Activated CD4-positive, alpha-beta T cell treated with anti-CD3 and anti-CD28 coated beads, Interleukin-2, Interleukin-6, amounts not matched to agents 100 ng/mL and 50 ng/mL, durations not matched to agents 16 hours and 8 hours (primary cell): ENCODE measurements at places on chromosomes 13 and 19.

- no peak for DNase-seq
Observed at GRCh38 chr19:17243211-17243829, 2.4 kb downstream of the NR2F6 start.

GRCh38 chr19:38351865-38352395 lies 16.3 kb downstream of the CATSPERG start:
- DNase-seq = no peak

DNA sequence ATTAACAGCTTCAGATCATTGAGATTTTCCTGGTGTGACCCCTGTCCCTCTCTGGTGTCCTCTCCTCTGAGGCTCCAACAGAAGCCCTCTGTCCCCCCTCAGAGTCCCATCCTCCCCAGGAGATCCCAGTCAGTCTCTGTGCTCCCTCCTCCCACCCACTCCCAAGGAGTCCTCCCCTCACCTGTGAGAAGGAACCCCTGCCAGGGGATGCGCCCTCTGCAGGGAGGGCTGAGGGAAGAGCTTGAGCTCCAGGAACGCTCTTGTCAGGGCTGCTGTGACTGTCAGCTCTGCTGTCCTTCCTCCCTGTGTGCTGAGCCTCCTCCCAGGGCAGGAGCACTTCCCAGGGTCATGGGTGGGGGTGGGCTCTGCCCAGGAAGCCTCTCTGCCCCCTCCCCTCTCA lies 33.2 kb downstream of the CEACAM8 start:
- DNase-seq = no peak

- no peak for DNase-seq
Observed at GRCh38 chr19:35822579-35822978, 9.9 kb upstream of the PRODH2 start.

DNA sequence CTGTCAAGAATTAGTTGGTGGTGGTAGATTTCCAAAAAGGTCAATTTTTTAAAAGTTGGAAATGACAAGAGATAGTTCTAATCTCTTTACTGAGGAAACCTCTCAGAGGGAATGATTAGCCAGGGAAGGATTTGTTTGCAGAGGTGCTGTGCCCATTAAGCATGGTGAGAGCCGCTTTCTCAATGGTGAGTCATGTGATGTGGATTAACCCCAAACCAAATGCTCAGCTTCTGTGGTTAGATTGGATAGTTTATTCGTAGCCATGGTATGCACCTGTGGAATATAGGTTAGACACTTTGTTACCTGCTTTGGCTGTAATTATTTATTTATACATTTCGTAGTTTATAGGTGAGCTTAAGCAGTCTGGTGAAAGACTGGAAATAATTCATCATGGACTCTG lies 7.1 kb downstream of the HNRNPM start:
- DNase-seq = peak; percentile 32

- DNase-seq = no peak
Observed at GRCh38 chr19:670609-671075, 5.5 kb upstream of the FSTL3 start.

DNA sequence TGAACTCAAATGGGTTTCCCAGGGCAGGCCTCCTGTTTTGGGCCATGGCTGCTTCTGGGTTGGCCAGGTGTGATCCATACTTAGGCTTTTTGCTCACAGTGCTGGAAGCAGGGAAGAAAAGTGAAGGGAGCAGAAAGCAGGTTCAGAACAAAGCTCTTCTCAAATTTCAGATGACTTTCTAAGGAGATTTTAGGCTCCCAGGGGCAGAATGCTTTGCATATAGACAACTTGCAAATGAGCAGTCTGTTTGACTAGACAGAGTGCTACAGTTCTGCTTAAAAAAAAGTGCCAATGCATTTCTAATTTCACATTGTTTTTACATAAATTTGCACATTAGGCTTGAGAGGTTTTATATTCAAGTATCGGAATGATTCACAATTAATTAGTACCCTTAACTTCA lies 2.6 kb upstream of the SLC10A2 start:
- DNase-seq = no peak

GRCh38 chr19:49474542-49474924 lies 518 bp downstream of the FLT3LG start:
- DNase-seq = no peak

- no peak for DNase-seq
Observed at GRCh38 chr19:41688098-41688497, at the start of gene CEACAM7. TSS of gene CEACAM7 (minus strand) at chr19:41688270. CDS start at chr19:41688165, 105 bp downstream.

- DNase-seq = no peak
Observed at GRCh38 chr19:51333836-51334460, 8.0 kb downstream of the VSIG10L start.

- DNase-seq = no peak
Observed at GRCh38 chr19:40257096-40257517, 28.0 kb downstream of the AKT2 start.

DNA sequence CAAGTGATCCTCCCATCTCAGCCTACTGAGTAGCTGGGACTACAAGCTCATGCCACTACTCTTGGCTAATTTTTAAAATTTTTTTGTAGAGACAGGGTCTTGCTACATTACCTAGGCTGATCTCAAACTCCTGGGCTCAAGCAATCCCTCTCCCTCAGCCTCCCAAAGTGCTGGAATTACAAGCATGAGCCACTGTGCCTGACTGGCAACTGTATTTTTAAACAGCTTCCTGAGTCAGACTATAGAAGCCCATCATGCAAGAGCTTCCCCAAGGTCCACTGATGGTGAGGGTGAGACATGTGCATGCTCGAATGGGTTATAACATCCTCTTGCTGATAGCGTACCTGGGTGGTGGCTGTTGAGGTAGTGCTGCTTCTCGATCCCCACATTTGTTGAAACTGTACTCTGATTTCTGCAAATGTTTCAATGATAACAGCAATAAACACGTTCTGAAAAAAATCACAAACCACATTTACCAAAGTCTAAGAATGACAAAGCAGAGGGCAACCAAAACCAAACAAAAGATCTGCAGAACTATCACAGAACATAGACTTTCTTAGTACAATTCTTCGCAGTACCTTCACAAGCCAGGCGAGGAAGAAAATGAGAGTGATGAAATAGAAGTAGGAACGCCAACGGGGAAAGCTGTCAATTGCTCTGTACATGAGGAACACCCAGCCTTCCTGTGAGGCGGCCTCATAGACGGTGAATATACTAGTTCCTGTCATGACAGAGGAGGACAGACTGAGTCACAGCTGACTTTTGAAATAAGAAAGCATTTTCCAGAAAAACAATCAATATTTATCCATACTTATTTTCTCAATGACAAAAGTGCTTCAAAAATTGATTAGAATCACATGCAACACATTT lies 124.4 kb downstream of the NALCN start:
- DNase-seq = peak; percentile 13

DNA sequence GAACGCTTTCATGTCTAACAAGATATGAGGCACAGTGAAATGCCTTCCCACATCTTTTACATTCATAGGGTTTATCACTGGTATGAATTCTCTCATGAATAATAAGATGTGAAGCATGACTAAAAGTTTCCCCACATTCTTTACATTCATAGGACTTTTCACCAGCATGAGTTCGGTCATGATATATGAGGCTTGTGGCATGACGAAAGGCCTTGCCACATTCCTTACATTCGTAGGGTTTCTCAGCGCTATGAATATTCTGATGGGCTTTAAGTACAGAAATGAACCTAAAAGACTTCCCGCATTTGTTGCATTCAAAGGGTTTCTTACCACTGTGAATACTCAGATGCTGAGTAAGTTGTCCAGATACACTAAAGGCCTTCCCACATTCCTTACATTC lies 21.3 kb downstream of the ZNF607 start:
- no peak for DNase-seq

- DNase-seq = no peak
Observed at GRCh38 chr13:106683179-106683578, 115.2 kb upstream of the ARGLU1 start.

DNA sequence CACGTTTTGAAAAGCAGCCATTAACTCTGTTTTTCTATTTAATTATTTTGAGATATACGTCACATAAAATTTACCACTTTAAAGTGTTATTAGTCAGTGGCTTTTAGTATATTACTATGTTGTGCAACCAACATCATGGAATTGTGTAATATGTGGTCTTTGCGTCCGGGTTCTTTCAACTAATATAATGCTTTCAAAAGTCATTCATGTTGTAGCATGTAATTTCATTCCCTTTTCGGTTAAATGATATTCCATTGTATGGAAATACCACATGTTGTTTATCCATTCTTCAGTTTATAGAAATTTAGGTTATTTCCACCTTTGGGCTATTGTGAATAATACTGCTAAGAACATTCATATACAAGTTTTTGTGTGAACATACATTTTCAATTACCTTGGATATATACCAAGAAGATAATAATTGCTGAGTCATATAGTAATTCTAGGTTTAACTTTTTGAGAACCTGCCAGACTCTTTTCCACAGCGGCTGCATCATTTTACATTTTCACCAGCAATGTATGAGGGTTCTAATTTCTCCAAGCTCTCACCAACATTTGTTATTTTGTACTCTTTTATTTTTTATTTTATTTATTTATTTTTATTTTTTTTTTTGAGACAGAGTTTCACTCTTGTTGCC lies 28.1 kb upstream of the CLDN10 start:
- no peak for DNase-seq

DNA sequence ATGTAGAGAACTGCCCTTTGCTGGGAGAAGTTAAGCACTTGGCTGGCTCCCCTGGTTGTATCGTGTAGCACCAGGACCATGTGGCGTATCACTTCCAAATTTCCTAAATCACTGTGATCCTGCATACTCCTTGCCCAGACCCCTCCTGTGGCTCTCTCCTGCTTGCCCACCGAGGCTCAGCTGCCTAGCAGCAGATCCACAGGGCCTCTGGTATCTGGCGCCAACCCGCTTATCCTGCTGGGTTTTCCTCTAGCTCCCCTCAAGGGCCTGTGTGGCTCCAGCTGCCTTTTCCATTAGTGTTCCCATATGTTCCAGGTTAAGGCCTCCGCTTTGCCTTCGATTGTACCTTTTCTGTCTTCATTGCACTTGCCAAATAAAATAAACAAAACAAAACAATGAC lies 16.5 kb downstream of the LRCH1 start:
- DNase-seq = no peak

DNA sequence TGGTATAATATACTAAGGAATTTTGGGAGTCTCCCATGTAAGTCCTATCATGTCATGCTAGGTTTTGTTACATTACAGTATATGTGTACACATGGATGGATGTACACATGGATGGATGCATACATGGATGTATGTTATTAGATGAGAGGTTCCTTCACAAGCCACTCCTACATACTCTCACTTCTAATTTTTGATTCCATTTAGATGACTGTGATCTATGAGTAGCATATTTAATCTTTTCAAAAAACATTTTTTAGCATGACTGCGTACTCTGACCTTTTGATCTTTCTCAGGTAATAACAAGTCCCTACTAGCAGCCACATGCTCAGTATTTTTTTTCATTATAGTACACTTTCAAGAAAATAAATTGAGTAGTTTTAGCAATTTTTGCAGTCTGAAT lies 441.8 kb downstream of the SLITRK1 start:
- DNase-seq = no peak

- no peak for DNase-seq
Observed at GRCh38 chr19:40836754-40837429, 13.4 kb downstream of the CYP2A6 start.

DNA sequence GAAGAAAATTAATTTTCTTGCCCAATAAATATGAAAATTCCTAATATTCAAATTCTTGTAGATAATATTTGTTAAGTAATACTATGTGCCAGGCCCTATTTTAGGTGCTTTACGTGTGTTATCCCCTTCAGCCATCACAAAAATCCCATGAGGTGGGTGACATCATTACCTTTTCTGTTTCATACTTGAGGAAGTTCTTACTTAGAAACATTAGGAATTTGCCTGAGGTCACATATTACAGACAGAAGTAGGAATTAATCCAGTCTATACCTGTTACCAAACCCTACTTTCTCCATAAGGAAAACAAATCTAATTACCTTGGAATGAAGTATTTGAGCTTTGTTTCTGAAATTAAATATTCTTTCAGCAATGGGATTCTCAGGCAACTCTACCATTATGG lies 336.1 kb downstream of the GPC6 start:
- DNase-seq = no peak

DNA sequence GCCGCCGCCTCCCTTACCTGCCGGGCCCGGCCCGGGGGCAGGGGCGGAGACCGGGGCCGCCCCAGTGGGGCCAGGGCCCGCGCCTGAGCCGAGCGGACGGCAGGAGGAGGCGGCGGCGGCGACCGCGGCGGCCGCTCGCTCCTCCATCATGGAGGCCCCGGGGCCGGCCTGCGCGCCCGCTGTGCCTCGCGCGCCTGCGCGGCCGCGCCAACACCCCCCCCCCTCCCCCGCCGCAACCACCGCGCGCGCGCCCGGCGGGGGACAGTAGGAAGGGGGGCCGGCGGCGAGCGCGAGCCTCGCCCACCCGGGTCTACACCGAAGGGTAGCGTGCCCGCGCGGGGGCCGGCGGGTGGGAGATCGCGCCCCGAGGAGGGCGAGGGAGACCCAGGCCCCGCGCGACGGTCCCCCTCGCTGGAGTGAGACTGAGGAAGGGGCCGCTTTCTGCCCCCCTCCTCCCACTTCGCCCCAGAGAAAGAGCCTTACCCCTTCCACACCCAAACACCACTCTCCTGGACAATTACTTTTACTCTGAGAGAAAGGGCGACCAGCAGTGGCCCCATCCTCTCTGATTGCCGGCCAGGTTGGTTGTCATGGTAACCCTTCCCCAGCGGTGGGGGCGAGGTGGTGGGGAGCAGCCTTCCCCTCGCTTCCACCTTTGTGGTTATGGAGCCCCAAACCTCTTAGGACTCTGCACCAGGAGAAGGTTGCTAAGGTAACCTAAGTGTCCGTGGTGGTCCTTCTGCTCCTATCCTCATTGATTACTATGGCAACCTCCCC lies at the start of gene STRN4:
STRN4 (minus strand) TSS at position 170 of the 777 bp plus-strand sequence; CDS start at position 150, 20 bp downstream.
- peak; percentile 68 for DNase-seq

GRCh38 chr13:32881777-32882145 lies 134.5 kb upstream of the KL start:
- DNase-seq = no peak

DNA sequence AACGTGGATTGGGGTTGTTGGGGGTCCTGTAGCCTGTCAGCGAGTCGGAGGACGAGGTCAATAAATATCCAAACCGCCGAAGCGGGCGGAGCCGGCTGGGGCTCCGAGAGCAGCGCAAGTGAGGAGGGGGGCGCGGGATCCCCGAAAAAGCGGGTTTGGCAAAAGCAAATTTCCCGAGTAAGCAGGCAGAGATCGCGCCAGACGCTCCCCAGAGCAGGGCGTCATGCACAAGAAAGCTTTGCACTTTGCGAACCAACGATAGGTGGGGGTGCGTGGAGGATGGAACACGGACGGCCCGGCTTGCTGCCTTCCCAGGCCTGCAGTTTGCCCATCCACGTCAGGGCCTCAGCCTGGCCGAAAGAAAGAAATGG lies 754 bp upstream of the SIX5 start:
- no peak for DNase-seq

- DNase-seq = peak; percentile 14
Observed at GRCh38 chr13:29713839-29714238, 118.4 kb upstream of the SLC7A1 start.

GRCh38 chr13:41563984-41564365 lies 106.6 kb downstream of the RGCC start:
- DNase-seq = no peak

GRCh38 chr13:35356572-35356971 lies 119.9 kb downstream of the MAB21L1 start:
- no peak for DNase-seq

- DNase-seq = no peak
Observed at GRCh38 chr13:64551755-64552154, 2678.4 kb downstream of the PCDH9 start.
